ENCODE measurements at places on chromosomes 13 and 19.

DNA sequence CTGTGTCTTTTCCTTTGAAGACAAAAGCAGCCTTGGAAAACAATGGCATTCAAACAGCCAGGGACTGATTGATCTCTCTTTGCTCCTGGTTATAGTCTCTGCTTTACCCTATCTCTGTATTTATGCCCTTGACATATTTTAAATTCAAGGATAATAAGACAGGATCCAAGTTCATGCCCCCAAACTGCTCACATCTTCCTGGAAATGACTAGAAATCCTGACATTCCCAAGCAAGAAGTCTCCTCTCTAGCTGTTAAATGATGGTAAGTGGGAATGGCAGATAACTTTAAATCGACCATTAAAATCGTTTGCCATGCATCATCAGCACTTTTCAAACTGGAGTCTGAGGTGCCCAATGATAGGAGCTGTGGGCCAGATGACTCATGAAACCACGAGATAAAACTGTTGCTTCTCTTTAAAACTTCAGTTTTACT is 435.6 kb downstream of the FOXO1 start:
- DNase-seq, result no peak

DNA sequence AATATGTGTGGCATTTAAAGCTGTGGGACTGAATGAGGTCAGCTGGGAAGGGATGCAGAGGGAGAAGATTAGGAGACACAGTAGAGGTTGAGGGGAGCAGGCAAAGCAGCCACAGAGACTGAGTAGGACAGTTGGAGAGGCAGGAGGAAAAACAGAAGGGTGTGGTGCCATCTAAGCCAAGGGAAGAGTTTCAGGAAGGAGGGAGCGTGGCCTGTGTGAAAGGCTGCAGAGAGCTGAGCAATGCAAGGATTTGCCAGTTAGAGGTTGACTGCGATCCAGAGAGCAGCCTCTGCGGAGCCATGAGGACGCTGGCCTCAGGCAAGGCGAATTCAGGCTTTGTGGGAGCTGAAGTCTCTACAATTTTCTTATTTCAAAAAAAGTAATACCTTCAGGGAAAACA is 28.9 kb downstream of the SOX21 start:
- no peak for DNase-seq

GRCh38 chr13:20828539-20829364 is 55.0 kb upstream of the EEF1AKMT1 start:
- no peak for DNase-seq

- DNase-seq, result no peak
Observed at GRCh38 chr13:108915095-108915633, 285.8 kb downstream of the MYO16 start.

GRCh38 chr13:31903111-31903815 is 128.3 kb upstream of the FRY start:
- no peak for DNase-seq

DNA sequence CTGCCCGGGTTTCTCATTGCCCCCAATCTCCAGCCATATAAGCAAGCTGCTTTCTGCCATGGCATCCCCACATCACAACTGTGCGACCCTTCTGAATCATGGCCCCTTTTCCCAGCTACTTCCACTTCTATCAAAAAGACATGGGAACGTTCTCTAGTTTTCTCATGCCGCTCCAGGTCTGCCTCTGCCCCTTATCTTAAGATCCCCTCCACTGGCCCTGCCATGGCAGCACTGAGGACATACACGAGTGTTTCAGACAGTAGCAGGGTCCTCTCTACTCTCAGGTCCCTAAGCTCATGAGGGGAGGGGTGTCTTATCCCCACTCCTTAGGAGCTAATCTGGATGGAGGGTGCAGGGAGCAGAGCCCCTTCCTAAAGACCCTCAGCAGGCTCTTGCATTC is 5.5 kb upstream of the AMER2 start:
- no peak for DNase-seq

DNA sequence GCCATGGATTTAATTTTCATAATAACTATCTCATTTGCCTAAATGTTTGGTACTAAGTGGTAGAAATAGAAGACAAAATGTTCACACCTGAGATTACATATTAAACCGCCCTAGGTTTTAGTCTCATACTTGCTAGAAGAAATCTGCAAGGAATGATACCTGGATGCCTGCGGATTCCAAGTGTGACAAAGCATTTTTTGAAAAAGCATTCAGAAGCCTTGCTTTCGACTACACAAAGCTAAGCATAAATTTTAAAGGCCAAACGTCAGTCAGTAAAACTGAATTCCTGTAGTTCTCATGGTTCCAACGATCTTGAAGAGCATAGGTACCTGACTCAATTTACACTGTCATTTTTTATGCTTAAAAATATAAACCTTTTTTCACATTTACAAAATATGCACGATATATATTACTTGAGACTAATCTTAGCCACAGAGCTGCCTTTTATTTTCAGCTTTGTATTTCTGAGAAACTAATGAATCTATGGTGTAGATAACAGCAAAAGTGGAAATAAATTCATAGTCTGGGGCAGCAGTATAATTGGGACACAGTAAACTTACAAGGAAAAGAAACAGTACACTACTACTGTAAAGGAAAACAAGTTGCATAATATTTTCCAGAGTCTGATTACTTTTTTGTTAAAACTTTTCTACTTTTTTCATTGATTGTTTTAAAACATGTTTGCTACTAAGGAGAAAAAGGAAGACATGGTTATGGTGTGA is 1.2 kb upstream of the LRRC63 start:
- DNase-seq, result no peak

DNA sequence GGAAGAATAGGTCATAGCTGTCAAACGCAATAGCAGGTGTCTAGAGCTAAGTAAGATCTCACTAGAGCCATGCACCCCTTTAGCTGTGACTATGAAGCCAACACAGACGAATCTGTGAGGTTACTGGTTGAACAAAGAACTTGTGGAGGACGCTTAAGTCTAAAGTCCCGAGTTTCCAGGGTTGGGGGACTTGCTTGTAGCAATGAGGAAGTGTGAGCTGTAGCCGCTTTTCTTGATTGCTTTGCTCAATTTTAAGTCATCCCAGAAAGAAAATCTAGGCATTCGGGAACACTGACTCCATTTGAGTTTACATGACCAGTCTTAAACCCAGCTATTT is 1.6 kb downstream of the GPC5 start:
- DNase-seq, result no peak

- DNase-seq, result no peak
Observed at GRCh38 chr19:7251494-7251893, 42.7 kb downstream of the INSR start.

- no peak for DNase-seq
Observed at GRCh38 chr13:98039964-98040363, 86.5 kb downstream of the IPO5 start.
